ENCODE measurements at places on chromosomes 1 and 21.

GRCh38 chr1:220701974-220702373 is 11.8 kb downstream of the C1orf115 start:
- no peak for DNase-seq

- DNase-seq, result no peak
Observed at GRCh38 chr1:96912248-96912647, 190.7 kb downstream of the PTBP2 start.

- no peak for DNase-seq
Observed at GRCh38 chr1:207920444-207921021, 9.6 kb upstream of the CD34 start.

- no peak for DNase-seq
Observed at GRCh38 chr21:15660423-15660804, 69.4 kb upstream of the USP25 start.

- no peak for DNase-seq
Observed at GRCh38 chr1:195763146-195763906, 844.9 kb downstream of the KCNT2 start.

GRCh38 chr1:94677714-94678113 is 136.2 kb upstream of the F3 start:
- no peak for DNase-seq

GRCh38 chr1:41735139-41735538 is 183.6 kb downstream of the HIVEP3 start:
- DNase-seq, result no peak

GRCh38 chr21:25402134-25402961 is 204.9 kb downstream of the MRPL39 start:
- DNase-seq, result no peak

GRCh38 chr1:14780271-14780670 is 181.8 kb downstream of the KAZN start:
- DNase-seq, result no peak

Data from activated T-cell treated with anti-CD3 and anti-CD28 coated beads for 24 hours (primary cell).